GM18507 (cell line): ENCODE measurements at places on chromosomes 3 and 15.

- DNase-seq: no peak
Observed at GRCh38 chr3:125150525-125151441, 61.8 kb downstream of the SLC12A8 start.

DNA sequence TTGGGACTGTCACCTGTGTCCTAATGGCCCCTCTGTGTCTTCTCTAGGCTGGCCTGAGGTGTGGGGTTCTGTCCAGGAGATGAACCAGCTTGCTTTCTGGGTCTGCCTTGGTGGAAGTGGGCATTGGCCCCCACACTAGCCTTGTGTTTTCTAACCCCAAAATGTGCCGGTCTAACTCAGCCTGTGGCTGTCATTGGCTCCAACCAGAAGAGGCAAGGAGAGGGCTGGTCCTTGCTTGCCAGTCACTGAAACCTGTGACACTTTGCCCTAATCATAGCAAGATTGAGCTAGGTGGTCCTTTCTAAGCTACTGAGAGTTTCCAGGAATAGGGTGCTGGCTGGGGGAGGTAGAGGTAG, 2.2 kb downstream of the C15orf39 start:
- DNase-seq: no peak

GRCh38 chr15:87129916-87130315, 1050.2 kb downstream of the AGBL1 start:
- no peak for DNase-seq

DNA sequence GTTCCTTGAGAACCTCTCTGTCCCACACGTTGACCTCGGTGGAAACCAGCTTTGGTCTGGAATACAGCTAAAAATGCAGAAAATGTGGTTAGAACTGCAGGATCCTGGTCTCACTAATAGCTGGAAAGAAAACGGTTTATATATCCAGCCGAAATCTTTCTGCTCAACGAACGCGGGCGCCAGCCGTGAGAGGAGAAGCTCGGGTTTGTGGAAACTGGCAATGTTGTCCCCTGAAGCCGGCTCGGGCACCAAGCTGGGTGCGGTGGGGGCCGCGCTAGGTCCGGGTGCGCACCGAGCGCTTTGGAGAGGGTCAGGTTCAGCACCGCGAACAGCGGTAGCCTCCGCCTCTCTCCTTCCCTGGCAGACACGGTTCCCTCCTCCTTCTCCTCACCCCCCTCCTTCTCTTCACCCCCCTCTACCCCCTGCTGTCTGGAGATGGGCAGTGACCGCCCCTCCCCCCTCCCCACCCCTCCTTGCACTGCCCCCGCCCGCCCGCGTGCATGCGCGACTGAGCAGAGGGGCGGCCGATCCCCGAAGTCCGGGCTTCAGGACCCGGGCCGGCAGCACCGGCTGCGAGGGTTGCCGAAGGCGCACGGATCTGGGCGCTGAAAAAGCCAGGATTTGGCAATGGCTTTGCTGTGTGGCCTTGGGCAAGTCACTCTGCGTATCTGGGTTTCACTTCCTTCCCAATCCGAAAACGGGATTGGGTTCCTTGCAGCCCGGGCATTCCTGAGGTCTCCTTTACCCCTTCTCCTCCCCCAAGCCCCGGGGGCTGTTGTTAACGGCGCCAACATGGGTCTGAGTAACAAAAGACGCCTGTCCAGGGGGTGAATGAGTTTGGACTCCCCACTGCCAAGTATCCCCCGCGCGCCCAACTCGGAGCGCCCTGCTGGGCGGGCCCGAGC, at the start of gene SKOR1:
Gene SKOR1, plus strand, starts transcription at position 534 of the 905 bp plus-strand sequence. Its CDS starts 94 bp downstream, at position 628.
- no peak for DNase-seq

DNA sequence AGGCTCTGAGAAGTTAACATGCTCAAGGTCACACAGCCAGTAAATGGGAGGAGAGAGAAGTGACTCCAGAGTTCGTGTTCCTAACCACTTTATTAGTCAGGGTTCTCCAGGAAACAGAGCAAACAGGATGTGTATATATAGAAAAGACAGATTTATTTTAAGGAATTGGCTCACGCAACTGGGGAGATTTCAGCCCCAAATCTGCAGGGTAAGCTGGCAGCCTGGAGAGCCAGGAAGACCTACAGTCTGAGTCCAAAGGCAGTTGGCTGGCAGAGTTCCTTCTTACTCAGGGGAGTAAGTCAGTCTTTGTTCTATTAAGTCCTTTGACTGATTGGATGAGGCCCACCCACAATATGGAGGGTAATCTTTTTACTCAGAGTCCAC, 118.2 kb upstream of the PROK2 start:
- no peak for DNase-seq

- DNase-seq: no peak
Observed at GRCh38 chr3:138911621-138912020, 35.3 kb downstream of the FOXL2 start.

- DNase-seq: no peak
Observed at GRCh38 chr3:99871231-99872045, 53.8 kb downstream of the CMSS1 start.

- no peak for DNase-seq
Observed at GRCh38 chr3:48130321-48130904, 57.8 kb downstream of the CDC25A start.

DNA sequence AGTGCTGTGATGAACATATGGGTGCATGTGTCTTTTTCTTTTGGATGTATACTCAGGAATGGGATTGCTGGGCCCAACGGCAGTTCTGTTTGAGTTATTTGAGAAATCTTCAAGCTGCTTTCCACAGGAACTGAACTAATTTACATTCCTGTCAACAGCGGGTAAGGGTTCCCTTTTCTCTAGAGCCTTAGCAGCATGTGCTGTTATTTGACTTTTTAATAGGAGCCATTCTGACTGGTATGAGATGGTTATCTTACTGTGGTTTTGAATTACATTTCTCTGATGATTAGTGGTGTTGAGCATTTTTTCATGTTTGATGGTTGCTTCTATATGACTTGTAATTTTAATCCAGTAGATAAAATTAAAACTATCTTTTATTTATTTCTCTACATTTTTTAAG, 1168.6 kb upstream of the ALCAM start:
- no peak for DNase-seq

DNA sequence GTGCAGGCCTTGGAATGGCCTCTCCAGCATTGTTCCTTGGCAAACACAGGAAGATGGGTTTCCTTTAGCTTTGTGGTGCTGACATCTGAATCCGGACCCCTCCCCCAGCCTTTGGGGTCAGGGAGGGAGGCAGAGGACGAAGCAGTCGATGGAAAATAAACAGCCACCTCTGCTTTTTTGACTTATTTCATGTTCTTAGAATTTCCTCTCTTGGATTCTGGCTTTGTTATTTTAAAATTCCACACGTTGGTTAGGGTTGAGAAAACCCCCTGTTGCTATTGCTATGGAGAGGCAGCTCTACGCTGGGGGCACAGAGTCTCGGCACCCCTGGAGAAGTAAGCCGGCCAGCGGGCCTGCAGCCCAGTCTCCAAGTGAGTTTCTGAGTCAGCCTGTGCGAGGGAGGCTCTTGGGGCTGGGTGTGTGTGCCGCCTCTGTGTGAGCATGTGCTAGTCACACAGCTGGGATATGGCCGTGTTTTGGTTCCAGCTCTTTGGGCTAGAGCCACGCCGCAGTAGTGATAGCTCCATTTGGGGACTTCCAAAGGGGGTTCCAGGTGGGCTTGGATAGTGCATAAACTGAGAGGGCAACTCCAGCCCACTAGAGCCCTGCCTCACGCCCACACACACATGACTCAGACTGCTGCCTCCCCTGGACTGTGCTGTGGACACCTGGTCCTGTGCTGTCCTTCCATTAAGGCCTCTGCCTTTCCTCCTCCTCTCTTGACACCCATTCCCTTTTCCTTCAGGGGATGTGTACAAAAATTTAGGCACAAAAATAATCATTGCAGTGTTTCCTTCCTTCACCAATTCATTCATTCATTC, 58.8 kb downstream of the AMOTL2 start:
- DNase-seq: no peak

GRCh38 chr15:91385311-91385710, 285.3 kb downstream of the SV2B start:
- DNase-seq: no peak

DNA sequence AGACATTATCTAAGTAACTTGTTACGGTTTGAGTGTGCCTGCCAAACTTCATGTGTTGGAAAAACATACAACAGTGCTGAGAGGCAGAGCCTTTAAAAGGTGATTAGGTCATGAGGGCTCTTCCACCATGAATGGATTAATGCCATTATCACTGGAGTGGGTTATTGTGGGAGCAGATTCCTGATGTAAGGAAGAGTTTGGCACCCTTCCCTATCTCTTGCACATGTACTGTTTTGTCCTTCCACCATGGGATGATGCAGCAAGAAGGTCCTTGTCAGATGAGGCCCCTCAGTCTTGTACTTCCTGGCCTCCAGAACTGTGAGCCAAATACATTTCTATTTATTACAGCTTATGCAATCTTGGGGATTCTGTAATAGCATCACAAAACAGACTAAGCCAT, 413.9 kb downstream of the EPHA3 start:
- no peak for DNase-seq

- DNase-seq: no peak
Observed at GRCh38 chr3:123660900-123661299, 76.0 kb upstream of the HACD2 start.

DNA sequence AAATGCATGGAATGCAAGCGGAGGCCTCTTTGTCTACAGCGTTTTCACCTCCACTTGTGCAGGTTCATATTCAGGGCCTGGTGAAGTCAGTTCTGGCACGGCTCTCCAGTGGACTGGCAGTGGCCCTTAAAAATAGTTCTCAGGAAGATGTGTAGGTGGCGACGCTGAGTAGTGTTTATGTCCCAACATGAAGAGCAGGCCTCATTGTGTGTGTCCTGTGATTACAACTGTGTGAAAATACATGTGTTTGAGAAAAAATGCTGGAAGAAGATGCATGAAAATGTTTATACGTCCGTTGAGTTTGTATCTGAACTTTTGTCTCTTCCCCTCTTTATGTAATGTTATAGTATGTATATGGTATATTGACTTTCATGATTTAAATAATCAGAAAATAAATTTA, 7.2 kb downstream of the LIPC start:
- no peak for DNase-seq

GRCh38 chr15:89864958-89865739, 28.6 kb downstream of the AP3S2 start:
- DNase-seq: no peak

- no peak for DNase-seq
Observed at GRCh38 chr3:184567946-184568559, 6.5 kb downstream of the EPHB3 start.

- no peak for DNase-seq
Observed at GRCh38 chr3:45029661-45030060, 3.6 kb downstream of the CLEC3B start.

GRCh38 chr15:47794252-47794914, 77.1 kb downstream of the SEMA6D start:
- no peak for DNase-seq

GRCh38 chr3:58180940-58181587, 29.7 kb downstream of the DNASE1L3 start:
- no peak for DNase-seq

DNA sequence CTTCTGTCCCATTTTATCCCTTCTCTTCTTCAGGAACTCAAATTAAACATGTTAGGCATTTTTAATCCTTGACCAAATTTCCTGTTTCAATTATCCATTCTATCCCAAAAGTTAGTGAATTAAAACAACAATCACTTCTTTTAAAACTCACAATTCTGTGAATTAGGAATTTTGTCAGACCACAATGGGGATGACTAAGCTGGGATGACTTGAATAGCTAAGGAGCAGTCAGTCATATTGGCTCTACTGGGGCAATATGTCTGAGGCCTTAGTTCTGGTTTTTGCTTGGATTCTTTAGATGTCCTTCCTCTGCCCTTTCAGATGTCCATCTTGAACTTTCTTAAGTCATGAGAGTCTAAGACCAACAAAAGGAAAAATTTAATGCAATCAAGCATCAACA, 178.2 kb upstream of the TGFBR2 start:
- no peak for DNase-seq

DNA sequence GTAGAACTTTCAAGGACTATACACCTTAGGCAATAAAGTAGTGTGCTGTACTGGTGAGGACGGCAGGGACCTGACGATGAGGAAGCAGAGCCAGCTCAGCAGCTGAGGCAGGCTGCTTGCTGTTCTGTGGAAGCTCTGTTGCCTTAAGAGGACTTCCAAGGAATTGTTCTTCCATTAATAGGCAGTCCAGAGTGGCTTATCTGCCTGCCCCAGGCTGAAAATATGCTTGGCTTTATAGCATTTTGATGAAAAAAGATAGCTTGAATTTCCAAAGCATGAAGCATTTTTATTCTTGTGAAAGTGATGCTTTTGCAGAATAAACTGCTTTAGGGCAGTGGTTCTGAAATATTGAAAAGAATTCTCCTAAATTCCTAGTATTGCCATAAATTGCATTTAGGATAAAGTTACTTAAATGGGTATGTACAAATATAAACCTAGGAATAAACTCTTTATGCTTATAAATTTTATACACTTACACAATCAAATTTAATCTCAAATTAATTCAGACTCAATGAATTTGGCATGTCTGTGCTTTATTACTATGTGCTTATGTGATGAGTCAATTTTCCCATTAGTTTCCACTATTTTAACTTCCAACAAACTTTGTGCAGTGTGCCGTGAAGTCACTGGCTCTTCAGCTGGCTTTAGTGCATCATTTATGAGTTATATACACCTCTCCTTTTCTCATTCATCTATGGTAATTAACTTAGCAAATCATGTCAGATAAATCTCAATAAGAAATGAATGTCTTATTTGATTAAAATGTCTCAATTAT, 231.0 kb upstream of the RASGRP1 start:
- no peak for DNase-seq

GRCh38 chr3:111299192-111299615, 227.6 kb downstream of the NECTIN3 start:
- DNase-seq: no peak

- DNase-seq: no peak
Observed at GRCh38 chr3:71972031-71972430, 187.1 kb upstream of the PROK2 start.

DNA sequence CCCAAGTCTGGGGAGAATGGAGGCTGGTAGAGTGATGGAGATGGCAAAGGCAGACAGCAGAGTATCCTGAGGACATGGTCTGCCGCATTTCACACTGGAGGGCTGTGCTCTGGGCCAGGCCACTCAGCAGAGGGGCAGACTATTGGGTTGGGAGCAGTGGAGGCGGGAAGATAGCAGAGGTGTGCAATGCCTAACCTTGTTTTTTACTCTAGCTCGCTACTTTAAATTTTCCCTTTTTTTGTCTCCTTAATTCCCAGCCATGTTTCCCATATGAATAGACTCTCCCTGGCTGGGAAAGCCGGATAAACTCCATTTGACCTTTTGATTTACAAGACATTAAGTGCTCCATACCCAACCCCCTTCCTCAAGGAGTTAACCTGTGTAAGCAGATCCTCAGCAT, 33.5 kb upstream of the ST6GAL1 start:
- DNase-seq: no peak

GRCh38 chr15:95086531-95087252, 855.3 kb downstream of the MCTP2 start:
- DNase-seq: no peak

DNA sequence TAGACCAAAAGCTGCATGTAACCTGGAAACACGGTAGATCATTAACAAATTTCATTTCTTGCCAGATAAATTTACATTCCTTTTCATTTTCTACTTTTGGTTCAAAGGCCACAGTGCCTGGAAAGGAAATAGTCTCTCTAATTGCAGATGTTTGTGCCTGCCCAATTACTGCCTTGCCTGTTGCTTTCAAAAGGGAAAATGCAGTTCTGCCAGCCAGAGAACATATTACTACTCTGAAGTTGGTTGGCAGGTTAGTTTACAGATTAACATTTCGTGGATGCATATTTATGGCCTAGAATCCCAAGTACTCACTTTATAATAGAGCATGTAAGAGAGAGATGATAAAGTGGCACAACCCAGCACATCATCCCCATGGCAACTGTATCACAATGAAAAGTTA, 124.3 kb upstream of the LRRC3B start:
- no peak for DNase-seq
